EL (cell line): ENCODE measurements at places on chromosomes 6 and 20.
A peak's percentile ranks its signal among the peaks of the same experiment; 100 is the strongest.

DNA sequence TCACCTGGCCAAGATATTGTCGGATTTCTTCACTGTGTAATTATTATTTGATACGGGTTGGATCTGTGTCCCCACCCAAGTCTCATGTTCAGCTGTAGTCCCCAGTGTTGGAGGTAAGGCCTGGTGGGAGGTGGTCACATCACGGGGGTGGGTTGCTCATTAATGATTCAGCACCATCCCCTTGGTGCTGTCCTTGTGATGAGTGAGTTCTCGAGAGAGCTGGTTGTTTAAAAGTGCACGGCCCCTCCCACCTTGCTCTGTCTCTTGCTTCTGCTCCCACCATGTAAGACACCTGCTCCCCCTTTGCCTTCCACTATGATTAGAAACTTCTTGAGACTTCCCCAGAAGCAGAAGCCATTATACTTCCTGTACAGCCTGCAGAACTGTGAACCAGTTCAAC, 173.9 kb upstream of the PMEPA1 start:
- no peak for DNase-seq

GRCh38 chr6:64520050-64520449, 884.4 kb downstream of the PHF3 start:
- peak; percentile 7 for DNase-seq

DNA sequence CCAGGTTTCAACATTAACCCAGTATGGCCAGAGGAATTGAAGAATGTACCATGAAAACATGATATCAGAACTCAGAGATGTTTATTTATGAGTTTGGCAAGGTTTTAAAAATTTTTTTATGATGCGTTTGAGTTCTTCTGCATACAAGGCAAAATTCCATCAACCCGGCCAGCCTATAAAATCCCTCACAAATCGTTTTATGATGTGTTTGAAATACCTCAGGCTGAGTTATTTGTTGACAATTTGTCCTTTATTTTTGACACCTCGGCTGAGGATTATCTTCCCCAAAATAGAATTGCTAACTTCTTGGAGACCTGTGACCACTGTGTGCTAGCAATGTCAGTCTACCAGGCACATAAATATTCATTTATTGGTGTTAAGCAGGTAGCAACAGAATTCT, 91.9 kb upstream of the SLC24A3 start:
- no peak for DNase-seq

GRCh38 chr6:158660333-158660754, 10.5 kb downstream of the SYTL3 start:
- DNase-seq: peak; percentile 15

DNA sequence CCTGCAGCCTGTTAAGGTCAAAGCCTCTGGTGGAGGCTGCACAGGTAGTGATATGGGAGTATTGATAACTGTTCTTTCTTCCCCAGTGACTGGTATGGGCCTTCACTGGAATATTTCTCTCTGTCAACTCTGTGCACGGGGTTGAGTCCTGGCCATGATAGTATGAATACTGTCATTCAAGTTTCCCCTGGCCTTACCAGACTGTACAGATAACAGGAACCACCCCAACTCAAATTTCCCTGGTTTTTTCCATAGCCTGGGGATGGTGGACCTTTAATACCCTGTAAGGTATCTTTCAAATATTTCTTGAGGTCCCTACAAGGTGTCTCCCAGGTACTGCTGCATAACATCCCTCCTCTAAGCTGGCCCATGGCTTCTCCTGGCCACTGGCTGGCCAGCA, 51.4 kb upstream of the TNFAIP3 start:
- no peak for DNase-seq

- DNase-seq: no peak
These were observed 88.4 kb downstream of the SGK1 start for GRCh38 chr6:134229520-134229919.

DNA sequence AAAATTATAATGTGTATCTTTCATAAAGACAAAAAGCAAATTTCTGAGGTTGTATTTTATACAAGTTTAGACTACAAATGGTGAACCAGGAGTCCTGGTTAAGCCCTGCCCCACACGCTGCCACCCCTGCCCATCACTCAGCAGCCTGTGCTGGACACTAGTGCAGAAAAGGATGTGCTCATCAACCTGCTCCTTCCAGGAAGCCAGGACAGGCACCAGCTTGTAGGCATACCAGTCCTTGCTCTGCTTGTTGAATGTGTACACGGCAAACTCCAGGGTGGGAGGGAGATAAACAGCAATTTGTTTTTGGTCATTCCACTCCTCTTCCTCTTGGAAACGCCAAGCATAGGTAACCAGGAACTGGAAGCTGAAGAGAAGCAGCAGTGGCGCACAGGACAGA, 18.1 kb downstream of the CST9L start:
- DNase-seq: no peak

DNA sequence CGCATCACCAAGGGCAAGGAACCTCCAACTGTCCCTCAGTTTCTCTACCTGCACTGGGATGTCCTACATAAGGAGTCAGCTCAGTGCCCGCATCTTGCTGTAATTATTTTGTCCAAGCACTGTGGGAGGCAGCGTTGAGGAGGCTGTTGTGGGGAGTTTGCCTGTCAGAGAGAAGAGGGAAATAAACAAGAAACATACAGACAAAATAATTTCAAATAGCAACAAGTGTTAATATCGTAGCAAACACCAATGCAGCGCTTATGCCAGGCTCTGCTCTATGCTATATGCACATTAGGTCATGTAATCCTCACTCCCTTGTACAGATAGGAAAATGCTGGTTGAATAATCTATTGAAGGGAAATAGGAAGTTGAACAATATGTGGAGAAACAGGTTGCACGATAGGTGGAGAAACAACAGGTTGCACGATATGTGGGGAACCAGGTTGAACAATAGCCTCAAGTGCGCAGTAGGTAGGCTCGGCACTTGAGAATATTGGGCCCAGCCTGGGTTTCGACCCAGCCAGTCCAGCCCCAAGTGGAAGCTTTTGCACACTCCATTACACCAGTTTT, 91.2 kb upstream of the SIRPA start:
- DNase-seq: no peak

- peak; percentile 68 for DNase-seq
These were observed 105.5 kb downstream of the HUS1B start for GRCh38 chr6:551405-551804.

DNA sequence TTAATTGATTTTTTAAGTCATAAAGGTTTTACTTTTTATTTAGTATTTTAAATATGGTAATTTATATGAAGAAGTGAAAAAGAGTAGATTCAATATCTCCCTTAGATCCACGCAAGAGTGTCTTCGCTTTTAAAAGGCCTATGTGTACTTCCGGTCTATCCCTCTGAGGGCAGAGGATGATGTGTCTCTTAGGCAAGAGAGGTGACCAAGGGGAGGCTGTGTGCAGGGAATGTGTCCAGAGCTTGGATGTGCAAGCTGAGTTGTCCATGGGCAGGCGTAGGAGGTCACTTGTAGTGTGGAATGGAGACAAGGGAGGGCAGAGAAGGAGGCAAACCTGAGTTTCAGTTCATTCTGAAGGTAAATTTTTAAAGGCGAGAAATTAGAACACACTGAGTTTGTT, 113.9 kb downstream of the CRYBG1 start:
- DNase-seq: no peak

DNA sequence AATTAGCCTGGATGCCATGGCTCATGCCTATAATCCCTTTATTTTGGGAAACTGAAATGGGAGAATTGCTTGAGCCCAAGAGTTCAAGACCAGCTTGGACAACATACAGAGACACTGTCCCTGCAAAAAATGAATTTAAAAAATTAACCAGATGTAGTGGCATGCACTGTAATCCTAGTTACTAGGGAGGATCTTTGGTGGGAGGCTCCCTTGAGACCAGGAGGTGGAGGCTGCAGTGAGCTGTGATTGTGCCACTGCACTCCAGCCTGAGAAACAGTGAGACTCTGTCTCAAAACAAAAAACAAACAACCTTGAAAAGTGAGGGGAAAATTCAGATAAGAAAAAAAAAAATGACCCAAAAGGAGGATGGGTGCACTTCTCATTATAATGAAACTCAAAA, 23.4 kb downstream of the CAP2 start:
- DNase-seq: no peak

GRCh38 chr20:2146080-2146867, 44.6 kb downstream of the STK35 start:
- no peak for DNase-seq

DNA sequence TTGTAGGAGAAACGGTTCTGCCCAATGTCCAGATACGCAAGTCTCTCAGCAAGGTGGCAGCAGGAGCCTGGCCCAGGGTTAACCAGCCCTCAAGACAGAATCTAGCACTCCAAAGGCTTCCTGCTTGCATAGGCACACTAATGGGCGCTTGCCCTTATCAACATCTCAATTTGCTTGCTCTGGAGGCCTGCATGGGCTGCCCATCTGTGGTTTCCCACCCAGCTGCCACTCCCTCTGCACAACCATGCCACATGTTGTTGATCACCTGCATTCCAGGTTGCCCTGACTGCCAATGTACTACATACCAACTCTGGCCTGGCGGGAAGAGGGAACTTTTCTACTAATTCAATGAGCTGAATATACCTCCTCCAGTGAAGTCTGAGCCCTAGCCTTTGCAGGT, 74.6 kb downstream of the ATG5 start:
- no peak for DNase-seq

GRCh38 chr6:164008902-164009301, 594.4 kb downstream of the QKI start:
- DNase-seq: no peak

- DNase-seq: no peak
These were observed 107.7 kb upstream of the TMEM181 start for GRCh38 chr6:158452191-158452590.

GRCh38 chr6:47168180-47168579, 126.0 kb upstream of the ADGRF1 start:
- DNase-seq: peak; percentile 98

DNA sequence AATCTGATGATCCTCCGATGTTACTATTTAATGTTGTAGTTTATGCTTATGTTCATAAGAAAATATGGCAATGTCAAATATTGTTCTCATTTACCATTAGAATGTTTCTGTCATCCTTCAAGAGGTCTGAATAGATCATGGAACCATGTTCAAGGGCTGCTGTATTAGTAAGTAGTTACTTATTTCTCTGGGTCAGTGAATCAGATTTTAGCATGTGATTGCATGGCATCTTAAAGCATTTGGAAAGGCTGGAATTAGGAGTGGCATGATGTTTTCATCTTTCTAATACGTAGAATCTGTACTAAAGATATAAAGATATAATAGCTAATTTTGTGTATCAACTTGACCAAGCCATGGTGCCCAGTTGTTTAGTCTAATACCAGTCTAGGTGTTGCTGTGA, 40.5 kb upstream of the NKX2-4 start:
- no peak for DNase-seq

DNA sequence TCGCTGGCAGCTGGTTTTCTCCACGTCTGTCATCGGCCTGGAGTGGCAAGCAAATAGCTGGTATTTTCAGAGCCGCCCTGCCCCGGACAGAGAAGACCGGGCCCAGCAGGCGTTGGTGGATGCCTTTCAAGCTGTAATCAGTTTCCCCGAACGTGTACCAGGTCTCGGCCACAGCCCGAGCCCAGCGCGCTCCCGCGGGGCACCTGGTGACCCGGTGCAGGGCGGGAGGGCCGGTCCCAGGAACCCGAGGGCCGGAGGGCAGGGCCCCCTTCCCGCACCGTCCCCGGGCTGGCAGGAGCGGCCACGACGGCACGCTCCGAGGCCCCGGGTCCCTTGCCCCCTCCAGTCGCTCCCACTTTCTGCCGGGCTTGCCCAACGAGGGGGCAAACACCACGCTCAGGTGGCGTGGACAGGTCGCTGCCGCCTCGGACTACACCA, 348 bp upstream of the PYGB start:
- DNase-seq: no peak

- no peak for DNase-seq
These were observed 906 bp upstream of the PDE10A start for GRCh38 chr6:165663736-165664558.

DNA sequence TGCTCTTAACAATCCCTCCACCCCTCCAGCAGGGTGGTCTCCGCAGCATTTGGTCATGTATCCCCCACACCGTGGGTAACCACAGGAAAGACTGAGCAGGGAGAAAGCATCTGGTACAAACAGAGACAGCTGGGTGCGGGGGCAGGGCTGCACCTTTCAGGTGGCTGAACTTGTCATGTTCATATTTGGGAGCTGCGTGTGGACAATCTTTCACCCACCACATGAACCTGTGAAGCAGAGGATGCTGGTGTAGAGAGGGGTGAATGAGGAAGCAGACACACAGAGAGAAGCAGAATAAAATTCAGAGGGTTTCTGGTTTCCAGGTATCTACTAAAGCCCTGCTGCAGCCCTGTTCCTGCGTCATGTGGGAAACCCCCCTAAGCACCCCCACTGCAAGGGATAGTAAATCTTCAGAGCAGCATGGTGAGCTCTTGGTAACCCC, 8.9 kb downstream of the GFOD1 start:
- DNase-seq: no peak

DNA sequence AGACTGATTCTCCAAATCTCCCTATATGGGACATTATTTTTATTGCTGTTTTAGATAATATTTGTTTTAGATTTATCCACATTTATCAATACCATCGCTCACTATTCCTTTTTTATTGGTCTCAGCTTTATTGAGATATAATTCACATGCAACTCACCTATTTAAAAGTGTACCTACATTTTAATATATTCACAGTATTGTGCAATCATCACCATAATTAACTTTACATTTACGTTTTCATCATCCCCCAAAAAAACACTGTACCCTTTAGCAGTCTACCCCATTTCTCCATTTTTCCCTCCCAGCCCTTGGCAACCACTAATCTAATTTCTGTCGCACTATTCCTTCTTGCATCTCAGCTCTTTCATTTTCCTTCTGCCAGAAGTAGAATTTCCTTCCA, 110.8 kb upstream of the HDAC2 start:
- no peak for DNase-seq

- no peak for DNase-seq
These were observed 5.5 kb upstream of the FAM83C start for GRCh38 chr20:35297740-35298139.

DNA sequence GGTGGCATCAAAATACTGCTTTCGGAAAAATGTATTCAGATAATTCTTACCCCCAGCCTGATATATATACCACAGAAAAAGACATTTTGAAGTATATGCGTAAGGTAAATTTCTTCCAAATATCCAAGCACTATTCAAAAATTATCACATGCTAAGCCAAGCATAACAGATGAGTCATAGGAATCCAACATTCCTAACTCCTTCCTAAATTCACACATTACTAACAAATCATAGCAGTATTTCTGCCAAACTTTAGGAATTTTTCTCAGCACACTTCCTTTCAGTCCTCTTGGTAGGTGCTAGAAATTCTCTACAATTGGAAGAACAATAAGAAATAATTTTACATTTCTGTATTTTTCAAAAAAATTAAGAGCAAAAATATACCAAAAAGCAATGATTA, 417.5 kb downstream of the EYS start:
- no peak for DNase-seq

DNA sequence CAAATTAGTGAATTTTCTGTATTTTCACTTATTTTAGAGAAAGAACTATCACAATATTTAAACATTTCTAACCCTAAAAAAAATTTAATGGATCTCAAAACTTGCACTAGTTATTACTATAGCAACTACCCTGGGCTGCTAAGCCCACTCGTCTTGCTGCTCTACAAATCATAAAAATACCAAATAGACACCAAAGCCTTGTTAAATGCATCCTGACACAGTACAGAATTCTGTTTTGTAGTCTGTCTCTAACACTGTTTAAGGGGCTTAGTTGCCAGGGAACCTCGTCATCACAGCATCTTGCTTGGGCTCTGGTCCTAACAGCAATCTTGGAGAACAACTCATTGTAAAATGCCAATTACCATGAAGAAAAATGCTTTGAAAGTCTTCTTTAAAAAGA, 56.9 kb upstream of the MBOAT1 start:
- DNase-seq: no peak
